ENCODE measurements at places on chromosomes 16 and 17. TPM values are rescaled to one million over a fixed set of nuclear protein-coding genes. Genes with fewer than 3 reads are reported as not detected.

CDRT15 gene
- not detected for total RNA-seq

KCNJ12 gene
- total RNA-seq = not detected

DNA sequence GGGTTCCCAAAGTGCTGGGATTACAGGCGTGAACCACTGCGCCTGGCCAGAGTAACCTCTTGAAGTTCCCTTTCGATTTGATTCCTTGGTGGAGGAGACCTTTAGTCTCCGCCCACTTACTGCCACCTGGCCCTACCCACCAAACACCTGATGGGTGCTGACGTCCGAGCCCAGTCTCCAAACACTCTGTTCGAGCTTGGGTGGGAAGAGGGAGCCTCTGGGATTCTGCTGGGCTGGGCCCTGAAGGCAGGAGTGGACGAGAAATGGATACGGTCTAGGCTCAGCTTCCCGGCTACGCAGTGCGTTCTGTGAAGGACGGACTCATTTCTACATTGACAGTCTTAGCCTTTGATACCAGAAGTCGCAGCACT, 870 bp upstream of the ITGA3 start:
- DNase-seq = no peak

- DNase-seq = no peak
Observed at GRCh38 chr16:88170528-88170991, 212.2 kb upstream of the ZNF469 start.

GRCh38 chr17:16287563-16288027, 65.7 kb downstream of the CENPV start:
- DNase-seq = peak; percentile 15

Measured in activated CD4-positive, alpha-beta T cell treated with anti-CD3 and anti-CD28 coated beads, Interleukin-2, amount 10 ng/mL, durations not matched to agents 7 days and 5 days (primary cell).